ENCODE measurements at places on chromosomes 3 and 15. TPM values are rescaled to one million over a fixed set of nuclear protein-coding genes. Genes with fewer than 3 reads are reported as not detected.

SLC6A20 gene
- total RNA-seq = 2.7 TPM

- DNase-seq = no peak
Observed at GRCh38 chr3:11641683-11642430, 1.9 kb downstream of the VGLL4 start.

PLA2G4E gene
- not detected for total RNA-seq

- DNase-seq = no peak
Observed at GRCh38 chr3:117919621-117920020, 1115.0 kb downstream of the IGSF11 start.

- no peak for DNase-seq
Observed at GRCh38 chr3:113242096-113242581, 30.8 kb downstream of the BOC start.

DNA sequence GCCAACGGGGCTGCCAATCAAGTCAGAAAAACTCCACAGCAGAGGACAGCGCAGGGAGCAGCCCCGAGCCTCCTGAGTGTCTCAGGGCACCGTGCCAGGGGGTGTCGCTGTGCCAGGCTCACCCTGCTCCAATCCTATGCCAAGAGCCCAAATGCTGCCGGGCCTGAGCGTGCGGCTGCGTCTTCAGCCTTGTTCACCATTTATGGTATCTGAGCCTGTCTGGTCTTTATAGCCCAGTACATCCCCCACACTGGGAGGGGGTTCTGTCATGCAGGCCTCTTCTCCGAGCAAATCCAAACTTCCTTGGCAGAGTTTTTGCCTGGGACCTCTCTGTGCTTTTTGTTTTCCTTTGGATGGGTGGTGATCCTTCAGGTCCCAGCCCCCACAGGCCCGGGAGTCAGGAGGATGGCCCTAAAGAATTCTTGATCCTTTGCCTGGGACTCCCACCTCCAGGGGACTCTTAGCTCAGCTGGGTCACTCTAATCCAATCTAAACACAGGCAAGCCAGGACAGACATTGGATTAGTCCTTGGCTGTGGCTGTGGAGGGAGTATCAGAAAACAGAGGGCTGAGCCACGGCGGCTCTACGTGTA, 135.1 kb upstream of the HACD2 start:
- DNase-seq = no peak

- DNase-seq = no peak
Observed at GRCh38 chr3:86938416-86939105, 52.4 kb downstream of the VGLL3 start.

SPRED1 gene
- 77.4 TPM for total RNA-seq

DNA sequence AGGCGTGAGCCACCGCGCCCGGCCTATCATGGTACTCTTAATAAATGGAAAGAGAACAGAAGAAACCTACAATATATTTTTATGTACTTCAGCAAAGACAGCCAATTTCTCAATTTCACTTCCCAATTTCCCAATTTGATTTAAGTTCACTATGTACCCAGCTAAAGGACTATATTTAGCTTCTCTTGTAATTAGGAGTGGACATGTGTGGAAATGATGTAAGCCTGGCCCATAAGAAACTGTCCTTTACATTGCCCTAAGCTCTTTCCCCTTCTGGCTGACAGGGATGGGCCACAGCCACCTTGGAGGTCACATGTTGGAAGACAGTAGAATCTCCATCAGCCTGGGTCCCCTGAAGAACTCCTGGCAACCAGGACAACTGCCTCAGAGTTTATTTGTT, 6.2 kb downstream of the TMEM39A start:
- no peak for DNase-seq

DNA sequence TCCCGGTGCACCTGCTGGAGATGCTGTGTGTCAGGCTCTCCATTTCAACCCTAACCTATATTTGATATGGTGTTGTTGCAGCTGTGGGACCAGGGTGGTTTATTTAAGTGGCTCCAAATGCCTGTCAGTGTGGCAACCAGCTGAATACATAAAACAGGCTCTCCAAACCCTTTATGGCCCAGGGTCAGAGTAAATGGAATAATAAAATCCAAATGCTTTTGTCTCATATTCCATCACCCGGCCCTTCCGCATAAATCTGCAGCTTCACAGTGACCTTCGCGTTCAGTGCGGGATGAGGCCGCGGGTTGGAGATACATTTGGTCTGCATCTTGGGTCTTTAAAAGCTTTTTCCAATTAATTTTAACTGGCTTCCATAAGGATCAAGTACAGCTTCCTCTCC, 382.1 kb upstream of the NR2F2 start:
- DNase-seq = no peak

DNA sequence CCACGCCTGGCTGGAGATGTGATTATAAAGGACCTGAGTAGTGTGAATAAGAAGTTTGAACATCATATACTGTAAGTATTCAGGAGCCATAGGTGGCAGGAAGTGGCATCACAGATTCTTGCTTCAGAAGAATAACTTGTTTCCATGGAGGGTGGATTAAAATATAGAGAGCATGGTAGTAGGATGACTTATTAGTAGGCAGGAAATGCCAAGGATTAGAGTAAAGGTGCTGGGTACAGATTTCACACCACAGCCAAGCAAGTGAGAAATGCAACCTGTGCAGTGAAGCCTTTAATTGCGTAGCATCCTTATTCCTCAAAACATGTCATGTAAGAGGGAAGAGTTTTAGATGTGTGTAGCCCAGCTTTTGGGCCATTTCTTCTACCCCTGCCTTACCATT, 30.8 kb downstream of the IFT122 start:
- DNase-seq = no peak

IFT80 gene
- total RNA-seq = 83.8 TPM

Data from occipital lobe (tissue), 3 donors.